ENCODE measurements at places on chromosomes 12 and 14.

- no peak for DNase-seq
Observed at GRCh38 chr14:64766430-64767151, 62.4 kb downstream of the PLEKHG3 start.

DNA sequence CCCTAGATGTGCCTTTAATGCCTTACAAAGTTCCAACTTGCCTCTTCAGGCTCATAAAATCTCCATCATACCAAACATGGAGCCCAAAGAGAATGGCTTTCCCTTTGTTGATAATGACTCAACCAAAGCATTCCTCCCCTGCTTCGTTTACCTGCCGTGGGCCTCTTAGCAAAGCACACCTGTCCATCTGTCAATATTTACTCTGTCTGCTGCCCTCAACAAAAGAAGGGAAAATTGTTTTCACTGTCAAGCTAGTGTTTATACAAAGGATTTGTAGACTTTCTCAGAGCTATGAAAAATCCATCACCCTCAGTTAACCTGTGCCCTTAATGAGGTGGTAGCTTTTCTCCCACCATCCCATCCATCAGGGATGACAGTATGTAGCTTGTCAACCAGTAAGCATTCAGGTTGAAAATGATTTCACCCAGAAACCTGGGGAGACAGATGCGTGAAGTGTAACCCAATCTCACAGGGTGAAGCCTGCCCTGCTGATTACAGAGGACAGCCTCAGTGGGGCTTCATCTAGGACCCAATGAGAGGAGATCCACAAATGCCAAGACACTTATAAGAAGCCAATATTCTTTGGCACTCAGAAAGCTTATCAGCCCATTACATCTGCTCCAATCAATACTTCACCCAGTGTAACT lies 278.1 kb downstream of the NUAK1 start:
- no peak for DNase-seq

DNA sequence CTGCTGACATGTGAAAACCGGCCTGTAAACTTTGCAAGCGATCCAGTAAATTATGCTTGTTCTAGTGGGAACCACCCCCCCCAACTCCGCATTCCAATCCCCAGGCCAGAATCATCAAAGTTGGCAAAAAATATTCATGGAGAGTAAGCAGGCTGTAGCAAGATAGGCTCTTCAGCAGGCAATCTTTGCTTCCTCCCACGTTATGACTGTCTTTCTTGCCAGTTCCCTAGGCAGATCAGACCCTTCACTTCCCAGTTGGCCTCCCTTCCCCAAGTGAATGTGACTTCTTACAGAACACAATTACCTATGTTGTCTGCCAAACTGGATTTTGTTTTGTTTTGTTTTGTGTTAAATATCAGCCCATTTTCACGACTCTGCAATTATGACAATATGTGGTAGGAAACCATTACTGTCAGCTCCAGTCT lies 1.2 kb upstream of the PTGER2 start:
- no peak for DNase-seq

DNA sequence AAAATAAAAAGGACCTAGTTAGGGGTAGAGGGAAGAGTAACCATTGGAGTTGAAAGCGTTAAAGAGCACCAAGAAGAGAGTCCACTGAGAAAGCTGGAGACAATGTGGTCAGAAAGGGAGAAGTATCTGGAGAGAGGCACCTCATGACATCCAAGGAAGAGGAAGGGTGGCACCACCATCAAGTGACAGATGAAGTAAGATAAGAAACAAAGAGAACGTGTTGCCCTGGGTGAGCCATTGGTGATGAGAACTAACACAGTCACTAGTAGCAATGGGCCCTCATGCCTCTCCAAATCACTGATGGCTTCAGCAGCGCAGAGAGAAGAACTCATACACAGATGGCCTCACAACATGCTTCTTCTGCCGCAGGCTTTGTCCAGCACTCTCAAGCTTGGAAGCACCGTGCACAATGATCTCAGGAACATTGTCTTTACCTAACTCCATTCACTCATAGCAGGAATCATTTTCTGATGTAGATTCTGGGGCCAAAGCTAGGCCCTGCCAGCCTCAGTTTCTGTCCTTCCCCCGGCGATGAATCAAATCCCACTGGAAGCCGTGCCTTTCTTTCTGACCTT lies 252.9 kb downstream of the DPF3 start:
- no peak for DNase-seq

- DNase-seq = no peak
Observed at GRCh38 chr12:121494093-121494787, 86.6 kb downstream of the KDM2B start.

GRCh38 chr14:100880271-100881101 lies 23.0 kb downstream of the RTL1 start:
- no peak for DNase-seq

Data from H54 (cell line).